ENCODE measurements at places on chromosomes 11 and 22.

GRCh38 chr11:108891909-108892511, 227.1 kb downstream of the DDX10 start:
- no peak for DNase-seq

DNA sequence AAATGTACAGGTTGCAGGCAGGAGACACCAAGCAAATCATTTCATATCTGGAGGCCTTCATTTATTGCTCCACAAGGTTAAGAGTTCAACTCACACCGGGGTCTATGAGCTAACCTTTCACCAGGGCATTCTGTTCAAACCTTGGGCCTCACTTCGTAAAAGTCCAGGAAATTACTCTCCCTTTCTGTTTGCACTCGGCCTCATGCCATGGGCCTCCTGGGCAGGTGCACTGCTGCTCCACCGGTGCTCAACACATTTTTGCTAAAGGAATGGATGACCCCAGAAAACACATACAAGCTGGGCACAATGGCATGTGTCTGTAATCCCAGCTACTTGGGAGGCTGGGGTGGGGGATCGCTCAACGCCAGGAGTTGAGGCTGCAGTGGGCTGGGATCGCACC, 16.6 kb upstream of the RRP7A start:
- no peak for DNase-seq

DNA sequence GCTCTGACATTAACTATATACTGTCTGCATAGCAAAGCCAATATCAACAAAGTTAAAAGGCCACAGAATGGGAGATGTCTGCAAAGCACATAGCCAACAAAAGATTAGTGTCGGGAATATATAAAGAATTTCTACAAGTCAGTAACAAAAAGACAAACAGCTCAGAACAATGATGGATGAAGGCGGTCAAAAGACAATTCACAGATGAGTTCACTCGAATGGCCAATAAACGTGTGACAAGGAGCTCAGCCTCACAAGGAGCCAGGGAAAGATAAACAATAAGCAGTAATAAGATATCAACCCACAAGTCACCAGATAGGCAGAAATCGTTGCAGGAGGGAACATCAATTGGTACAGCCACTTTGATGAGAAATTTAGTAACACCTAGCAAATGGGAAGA, 106.0 kb upstream of the ISX start:
- no peak for DNase-seq

DNA sequence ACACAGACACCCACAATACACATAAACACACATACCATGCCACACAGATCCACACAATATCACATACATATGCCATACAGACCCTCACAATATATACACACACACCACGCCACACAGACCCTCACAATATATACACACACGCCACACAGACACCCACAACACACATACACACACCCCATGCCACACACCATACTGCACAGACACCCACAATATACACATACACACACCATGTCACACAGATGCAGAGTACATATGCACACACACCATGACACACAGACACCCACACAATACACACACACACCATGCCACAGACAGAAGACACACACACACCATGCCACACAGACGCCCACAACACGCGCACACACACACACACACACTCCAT, 43.6 kb downstream of the SHISAL1 start:
- no peak for DNase-seq

Measured in SK-N-MC (cell line).